NCI-H460 (cell line): ENCODE measurements at places on chromosomes 11 and 22. TPM values are rescaled to one million over a fixed set of nuclear protein-coding genes. Genes with fewer than 3 reads are reported as not detected.

TUB gene
- 5.0 and 5.7 TPM in 2 replicates for total RNA-seq

DNA sequence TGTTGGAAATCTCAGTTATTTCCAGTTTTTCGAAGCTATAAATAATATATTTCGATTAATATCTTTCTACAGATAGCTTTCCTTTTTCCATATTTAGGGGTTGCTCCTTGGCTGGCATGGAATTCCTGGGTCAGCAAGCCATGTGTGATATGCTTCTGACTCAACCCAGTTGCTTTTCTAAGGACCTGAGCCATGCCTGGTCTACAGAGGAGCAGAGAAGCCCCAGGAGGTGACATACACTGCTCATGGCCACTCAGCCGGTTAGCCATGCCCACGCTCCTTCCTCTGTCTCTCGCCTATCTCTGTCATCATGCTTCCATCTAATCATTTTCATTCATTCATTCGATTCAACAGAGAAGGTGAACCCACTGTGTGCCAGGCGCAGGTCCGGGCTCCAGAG, 23.2 kb upstream of the PDGFB start:
- no peak for DNase-seq

- no peak for DNase-seq
Measured at GRCh38 chr11:28241760-28242159, 133.6 kb downstream of the METTL15 start.

DNA sequence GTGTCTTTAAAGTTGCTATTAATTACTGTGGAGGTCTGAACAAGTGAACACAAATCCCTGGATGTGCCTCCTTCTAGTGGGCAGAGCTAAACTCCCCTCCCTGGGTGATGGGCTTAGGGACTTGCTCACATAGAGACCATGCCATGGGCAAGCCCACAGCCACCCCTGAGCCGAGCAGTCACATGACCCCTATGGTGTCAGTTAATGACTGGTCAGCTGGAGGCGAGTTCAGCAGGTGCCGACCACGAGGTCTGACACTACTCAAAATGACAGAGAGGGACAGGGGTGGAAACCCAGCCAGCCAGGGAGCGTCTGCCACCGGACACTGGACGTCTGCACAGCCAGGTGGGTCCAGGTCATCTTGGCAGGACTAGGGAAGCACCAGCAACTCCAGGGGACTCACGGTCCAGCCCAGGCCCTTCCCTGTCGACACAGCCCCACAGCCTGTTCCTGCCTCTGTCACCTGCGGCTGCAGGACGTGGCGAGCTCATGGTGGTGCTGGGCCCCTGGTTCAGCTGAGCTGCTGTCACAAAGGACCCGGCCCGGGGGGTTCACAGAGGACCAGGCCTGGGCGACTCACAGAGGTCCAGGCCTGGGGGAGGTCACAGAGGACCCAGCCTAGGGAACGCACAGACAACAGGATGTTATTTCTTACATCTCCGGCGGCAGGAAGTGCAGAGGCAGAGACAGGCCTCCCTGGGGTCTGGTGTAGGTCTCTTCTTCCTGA, 135.0 kb downstream of the BRD1 start:
- DNase-seq, result no peak

- DNase-seq, result no peak
Measured at GRCh38 chr22:18154821-18155390, 4.9 kb downstream of the USP18 start.

GRCh38 chr11:87438416-87438815, 400.7 kb downstream of the TMEM135 start:
- no peak for DNase-seq
